Osteoblast (primary cell): ENCODE measurements at places on chromosomes 5 and 9. TPM values are rescaled to one million over a fixed set of nuclear protein-coding genes. Genes with fewer than 3 reads are reported as not detected.

RANBP17 gene
- total RNA-seq, result 4.0 and 5.0 TPM in 2 replicates

DNA sequence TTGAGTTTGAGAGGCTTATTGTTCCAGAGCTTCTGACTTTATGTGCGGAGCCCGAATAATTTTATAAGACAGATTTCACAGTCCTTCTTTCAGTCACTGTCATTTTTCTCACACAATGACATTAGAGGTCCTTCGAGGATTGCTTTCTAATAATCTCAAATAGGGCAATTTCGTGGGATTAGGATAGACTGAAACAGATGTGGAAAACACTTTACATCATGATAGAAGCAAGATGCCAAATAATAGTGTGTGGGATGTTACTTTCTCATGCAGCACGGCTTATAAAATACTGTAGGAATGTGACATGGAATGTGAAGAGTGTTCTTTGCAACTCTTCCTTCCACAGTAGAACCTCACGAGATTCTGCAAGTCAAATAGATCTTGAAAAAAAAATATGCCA lies 451.3 kb downstream of the SEMA5A start:
- no peak overlapping the region for H3K27ac ChIP-seq
- no peak for DNase-seq
- H3K27me3 ChIP-seq, result no peaks in the 10 kb centered on the region
- H3K4me3 ChIP-seq, result no peak overlapping the region
- H3K36me3 ChIP-seq, result no peaks in the 10 kb centered on the region

PCDHGB4 gene
- 14.1 and 15.9 TPM in 2 replicates for total RNA-seq

SPATA31E1 gene
- under 0.01 TPM in 1 of 2 replicates, not detected in the other for total RNA-seq

FAM151B gene
- total RNA-seq, result 13.0 and 19.2 TPM in 2 replicates
